ENCODE measurements at places on chromosomes 3 and 15.

DNA sequence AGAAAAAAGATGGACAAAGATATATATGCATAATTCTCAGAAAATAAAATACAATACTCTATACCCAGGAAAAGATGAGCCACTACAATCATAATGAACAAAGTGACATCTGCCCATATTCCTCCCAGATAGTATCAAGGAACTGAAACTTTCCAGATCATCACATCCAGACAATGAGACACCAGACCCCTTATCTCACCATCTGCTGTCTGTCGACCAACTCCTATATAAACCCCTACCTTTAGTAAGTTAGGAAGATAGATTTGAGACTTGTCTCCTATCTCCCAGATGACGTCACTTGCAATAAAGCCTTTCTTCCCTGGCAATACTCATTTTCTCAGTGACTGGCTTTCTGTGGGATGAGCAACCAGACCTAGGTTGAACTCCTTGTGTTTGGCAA, 1071.6 kb downstream of the PLOD2 start:
- no peak for DNase-seq

DNA sequence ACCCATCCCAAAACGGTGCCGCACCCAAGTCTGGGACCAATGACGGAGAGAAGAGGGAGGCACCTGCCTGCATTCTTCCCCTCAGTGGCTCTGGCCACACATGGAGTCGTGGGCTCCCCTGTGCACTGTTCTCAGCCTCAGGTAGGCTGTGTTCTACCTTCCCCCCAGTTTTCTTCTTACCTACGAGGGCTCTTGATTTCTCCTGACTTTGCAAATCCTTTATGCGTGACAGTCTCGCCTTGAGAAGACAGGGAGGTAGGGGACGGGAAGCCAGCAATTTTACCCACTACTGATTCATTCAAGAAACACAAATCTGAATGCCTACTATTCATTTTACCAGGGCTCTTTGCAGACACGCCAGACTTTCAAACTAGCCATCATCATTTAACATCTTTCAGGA, 261.3 kb upstream of the NSMCE3 start:
- DNase-seq, result no peak

GRCh38 chr3:110459021-110459420, 612.6 kb upstream of the NECTIN3 start:
- no peak for DNase-seq

DNA sequence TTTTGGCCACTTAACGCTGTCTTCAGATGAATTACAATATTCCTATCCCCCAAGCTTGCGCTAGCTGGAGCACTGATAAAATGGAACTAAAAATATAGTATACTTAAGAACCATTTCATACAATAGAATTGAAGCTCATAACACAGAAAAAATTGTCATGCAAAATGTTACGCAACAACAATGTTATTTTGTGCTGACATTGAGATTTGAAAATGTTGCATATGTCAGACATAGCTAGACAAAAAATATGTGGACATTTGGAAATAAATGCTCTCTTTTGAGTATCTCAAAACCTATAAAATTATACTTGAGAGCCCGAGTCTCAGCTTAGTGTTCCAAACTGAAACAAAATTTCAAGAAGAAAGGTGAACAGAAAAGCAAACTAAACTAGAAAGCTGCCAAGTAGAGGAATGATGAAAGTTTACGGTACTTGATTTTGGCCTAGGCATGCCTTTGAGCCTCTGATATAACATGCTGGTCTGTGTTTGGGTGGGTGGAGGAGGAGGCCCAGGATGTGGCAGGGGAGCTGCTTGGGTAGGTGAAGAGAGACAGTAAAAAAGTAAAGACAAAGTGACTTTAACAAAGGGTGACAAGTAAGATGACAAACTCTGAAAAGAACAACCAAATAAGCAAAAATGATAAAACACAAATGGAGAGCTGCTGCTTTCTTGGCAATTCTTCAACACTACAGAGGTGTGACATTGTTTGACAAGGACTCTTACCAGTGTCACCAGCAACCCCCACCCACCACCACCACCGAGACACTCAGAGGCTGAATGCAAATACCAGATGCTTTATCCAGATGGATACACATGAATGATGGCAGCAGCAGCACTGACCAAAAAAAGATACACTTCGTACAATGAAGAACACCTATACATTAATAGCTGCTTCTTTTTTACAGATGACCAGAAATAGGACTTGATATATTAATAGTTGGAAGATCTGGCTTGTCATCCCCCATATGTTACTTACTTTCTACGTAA, 129.3 kb upstream of the FEZF2 start:
- DNase-seq, result no peak

GRCh38 chr15:25862472-25863110, 536 bp downstream of the ATP10A start:
- DNase-seq, result peak; percentile 61

- no peak for DNase-seq
Observed at GRCh38 chr3:159785273-159785708, 203.3 kb upstream of the IL12A start.

DNA sequence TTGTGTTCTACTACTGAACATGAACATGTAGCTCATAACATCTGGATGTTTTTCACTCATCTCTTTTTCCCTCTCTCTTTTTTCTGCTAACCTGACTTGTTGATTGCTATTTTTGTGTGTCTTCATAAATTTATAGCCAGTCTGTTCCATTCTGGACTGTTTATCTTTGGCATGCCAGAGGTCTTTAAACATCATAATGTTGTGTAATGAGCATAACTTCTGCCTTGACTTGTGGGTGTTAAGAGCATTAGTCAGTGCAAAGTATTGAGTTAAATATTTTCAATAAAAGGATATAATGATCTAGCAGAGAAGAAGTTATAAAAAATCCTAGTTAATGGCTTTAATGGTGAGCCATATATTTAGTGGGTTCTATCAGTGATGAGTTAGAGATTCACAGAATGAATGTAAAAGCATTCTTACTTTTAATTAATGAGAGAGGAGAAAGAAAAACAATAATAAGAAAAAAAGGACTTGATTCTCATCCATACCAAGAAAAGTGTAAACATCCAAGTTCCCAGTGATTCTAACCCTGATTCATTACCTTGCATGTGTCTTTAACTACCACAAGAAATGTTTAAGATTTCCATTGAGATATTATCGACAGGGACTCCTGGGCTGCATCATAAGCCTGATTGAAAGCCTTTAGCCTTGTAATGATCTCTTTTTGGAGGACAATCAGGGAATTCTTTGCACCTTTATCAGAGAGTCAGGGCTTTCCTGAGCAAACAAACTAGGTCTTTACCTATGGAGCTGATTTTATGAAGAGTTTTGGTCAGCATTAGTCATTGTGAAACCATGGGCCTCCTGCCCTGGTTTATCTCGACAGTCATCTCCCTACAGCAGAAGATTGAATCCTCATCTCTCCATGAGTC, 22.9 kb downstream of the MITF start:
- DNase-seq, result no peak

DNA sequence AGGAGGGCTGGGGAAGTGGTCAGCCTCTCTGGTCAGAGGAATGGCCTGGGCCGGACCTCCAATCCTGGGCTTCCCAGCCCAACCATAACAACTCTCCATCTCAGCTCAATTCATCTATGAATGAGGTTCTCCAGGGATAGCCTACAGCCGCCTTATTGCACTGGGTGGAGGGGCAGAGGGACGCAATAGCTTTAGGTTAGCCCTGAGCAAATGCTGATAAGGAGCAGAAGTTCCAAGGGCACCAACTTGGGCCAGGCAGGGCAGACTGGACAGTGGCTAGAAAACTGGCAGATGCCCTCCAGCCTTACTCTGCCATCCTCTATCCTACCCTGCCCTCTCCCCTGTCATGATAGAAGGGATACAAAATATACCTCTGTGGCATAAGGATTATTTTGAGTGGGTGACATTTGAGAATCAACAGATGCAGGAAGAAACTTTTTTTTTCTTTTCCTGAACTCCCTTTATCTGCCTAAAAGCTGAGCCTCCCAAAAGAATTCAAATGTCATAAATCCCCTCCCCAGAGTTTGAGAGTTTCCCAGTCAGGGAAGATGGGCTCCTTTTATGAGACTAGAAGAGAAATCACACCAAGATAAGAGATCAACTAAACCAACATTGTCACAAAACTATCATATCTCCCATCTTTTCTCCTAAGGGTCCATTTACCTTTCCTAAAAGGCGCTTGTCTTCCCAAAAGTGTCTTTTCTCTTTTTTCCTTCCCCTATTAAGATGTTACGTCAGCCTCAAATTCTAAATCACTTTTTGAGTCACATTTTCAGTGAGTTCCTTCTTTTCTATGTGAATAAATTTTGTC, 40.4 kb upstream of the C15orf39 start:
- DNase-seq, result no peak

DNA sequence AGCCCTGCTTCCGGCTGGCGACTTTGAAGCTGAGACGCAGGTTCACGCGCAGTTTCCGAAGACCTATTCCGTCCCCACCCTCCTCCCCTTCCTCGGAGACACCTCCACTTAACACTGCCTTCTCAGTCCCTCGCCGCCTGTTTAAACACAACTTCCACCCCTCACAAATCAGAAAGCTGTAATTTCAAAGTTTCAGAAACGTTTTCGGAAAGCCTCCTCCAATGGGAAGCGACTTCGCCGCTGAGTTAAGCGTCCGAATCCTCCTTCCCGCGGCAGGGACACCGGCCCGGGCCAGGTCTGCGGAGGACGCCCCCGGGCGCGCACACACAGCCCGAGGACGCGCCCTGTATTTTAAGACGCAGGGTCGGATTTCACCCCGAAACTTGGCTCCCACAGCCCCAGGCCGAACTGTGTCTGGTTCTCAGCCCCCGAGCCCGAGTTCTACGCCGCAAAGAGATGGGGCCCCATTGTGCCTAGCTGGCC, 559 bp upstream of the LRRN1 start:
- peak; percentile 11 for DNase-seq

DNA sequence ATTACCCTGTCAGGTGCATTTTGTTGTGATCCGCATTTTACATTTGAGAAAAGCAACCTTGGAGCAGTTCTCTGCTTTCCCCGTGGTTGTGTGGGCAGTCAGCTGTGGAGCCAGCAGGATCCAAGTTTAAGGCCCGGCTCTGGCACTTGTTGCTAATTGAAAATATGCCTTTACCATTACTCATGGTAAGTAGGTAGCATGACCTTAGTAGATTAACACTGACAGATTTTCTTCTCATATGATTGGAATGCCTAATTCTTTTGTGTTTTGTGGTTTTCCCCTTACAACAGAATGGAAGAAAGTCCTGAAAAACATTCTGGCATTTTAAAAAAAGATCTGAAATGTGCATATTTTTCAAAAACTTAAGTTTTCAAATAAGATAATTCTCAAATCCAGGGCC, 246.5 kb upstream of the LRRN1 start:
- no peak for DNase-seq
